Breast epithelium (tissue), 4 donors: ENCODE measurements at places on chromosomes 6 and 20. TPM values are rescaled to one million over a fixed set of nuclear protein-coding genes. Genes with fewer than 3 reads are reported as not detected.
A peak's percentile ranks its signal among the peaks of the same experiment; 100 is the strongest.

- no peak for DNase-seq
- H3K27ac ChIP-seq: no peak overlapping the region
- H3K36me3 ChIP-seq: no peaks in the 10 kb centered on the region
- H3K4me1 ChIP-seq: no peaks in the 10 kb centered on the region
- no peaks in the 10 kb centered on the region for H3K27me3 ChIP-seq
Observed at GRCh38 chr6:133809406-133809805, 79.5 kb upstream of the TCF21 start.

GRCh38 chr6:144211160-144211559, 60.8 kb downstream of the STX11 start:
- H3K4me1 ChIP-seq: no peaks in the 10 kb centered on the region
- no peak overlapping the region for H3K27ac ChIP-seq
- H3K4me3 ChIP-seq: no peak overlapping the region
- DNase-seq: no peak
- H3K36me3 ChIP-seq: no peaks in the 10 kb centered on the region

GRCh38 chr6:125446011-125446410, 144.2 kb upstream of the HDDC2 start:
- H3K4me1 ChIP-seq: no peaks in the 10 kb centered on the region
- H3K27ac ChIP-seq: no peak overlapping the region
- DNase-seq: no peak

DNA sequence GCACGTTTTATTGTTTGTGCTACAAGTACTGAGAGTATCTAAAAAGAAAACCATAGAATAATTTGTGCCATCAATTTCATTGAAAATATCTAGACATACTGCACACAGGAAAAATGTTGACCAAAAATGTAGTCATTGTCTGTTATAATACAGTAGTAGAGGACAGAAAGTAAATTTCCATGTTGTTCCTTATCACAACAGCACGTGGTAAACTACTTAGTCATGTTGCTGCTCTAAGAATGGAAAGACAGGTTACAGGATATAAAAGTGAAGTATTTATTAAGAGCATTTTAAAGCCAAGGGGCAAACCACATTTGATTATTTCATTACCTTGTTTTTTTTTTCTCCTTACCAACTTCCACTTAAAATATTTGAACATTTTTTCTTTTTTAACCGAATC, 89.0 kb upstream of the CEP85L start:
- H3K27ac ChIP-seq: no peak overlapping the region
- H3K4me3 ChIP-seq: no peak overlapping the region
- no peaks in the 10 kb centered on the region for H3K27me3 ChIP-seq
- H3K36me3 ChIP-seq: no peaks in the 10 kb centered on the region
- DNase-seq: no peak

DNA sequence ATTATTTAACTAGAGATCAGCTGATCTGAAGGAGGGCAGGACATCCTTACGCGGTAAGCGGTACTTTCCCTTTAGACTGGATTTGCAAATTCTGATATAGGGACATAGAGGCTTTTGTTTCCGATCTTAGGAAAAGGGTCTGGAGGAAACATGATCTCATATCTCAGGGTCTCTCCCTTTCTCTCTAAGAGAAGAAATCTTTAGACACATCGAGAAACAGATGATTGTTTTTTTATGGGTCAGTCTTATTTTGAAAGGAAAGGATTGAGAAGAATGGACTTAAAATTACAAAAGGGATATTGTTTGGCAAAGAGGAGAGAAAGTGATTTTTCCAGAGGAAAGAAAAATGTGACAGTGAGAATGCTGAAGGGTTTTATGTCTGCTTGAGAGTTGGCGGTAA, 83.9 kb upstream of the OGFRL1 start:
- H3K27ac ChIP-seq: peak overlapping the region; percentile 8
- H3K4me1 ChIP-seq: no peaks in the 10 kb centered on the region
- no peak overlapping the region for H3K4me3 ChIP-seq

DNA sequence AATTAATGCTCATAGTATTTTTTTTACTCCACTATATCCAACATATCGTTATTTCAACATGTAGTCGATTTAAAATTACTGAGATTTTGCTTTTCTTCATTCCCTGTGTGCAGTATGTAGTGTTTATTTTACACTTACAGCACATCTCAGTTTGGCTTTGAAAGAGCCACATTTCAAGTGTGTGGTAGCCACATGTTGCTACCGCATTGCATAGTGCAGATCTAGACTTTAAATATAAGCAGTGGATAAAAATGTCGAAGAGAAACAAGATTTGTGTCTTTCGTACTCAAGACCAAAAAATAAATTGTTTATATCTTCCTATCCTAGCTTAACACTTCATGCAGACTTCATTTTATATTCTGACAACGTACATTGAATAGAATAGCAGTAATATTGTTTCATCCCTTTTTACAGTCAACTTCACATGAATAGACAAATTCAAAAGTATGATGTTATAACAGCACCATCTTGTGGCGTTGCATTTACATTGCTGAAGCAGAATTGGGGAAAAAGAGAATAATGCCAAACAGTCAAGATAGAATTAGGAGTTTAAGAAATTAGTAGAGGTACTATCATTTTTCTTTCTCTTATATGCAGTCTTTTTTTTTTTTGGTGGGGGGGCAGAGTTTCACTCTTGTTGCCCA, 29.9 kb downstream of the FBXO5 start:
- H3K36me3 ChIP-seq: no peaks in the 10 kb centered on the region
- no peaks in the 10 kb centered on the region for H3K27me3 ChIP-seq
- no peaks in the 10 kb centered on the region for H3K4me1 ChIP-seq
- H3K4me3 ChIP-seq: no peak overlapping the region

GRCh38 chr6:146813554-146813953, 214.8 kb downstream of the ADGB start:
- H3K27ac ChIP-seq: no peak overlapping the region
- no peaks in the 10 kb centered on the region for H3K27me3 ChIP-seq
- H3K4me3 ChIP-seq: no peak overlapping the region
- DNase-seq: no peak

DNA sequence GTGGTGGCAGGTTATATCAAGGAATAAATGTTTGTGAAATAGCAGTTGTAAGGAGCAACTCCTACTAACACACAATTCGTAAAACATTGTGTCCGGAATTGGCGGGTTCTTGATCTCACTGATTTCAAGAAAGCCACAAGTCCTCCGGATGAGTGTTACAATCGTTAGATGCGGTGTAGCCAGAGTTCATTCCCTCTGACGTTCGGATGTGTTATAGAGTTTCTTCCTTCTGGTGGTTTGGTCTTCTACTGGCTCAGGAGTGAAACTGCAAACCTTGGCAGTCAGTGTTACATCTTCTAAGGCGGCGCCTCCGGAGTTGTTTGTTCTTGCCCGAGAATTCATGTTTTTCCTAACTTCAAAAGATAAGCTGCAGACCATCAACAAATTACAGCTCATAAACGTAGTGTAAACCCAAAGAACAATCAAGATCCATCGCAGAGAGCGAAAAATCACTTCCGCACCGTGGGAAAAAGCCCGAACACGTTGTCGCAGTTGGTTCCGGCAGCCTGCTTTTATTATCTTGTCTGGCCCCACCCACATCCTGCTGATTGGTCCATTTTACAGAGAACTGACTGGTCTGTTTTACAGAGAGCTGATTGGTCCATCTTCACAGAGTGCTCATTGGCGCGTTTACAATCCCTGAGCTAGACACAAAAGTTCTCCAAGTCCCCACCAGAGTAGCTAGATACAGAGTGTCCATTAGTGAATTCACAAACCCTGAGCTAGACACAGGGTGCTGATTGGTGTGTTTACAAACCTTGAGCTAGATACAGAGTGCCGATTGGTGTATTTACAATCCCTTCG, 58.2 kb downstream of the TRIM27 start:
- H3K36me3 ChIP-seq: no peaks in the 10 kb centered on the region
- H3K27ac ChIP-seq: peak overlapping the region; percentile 90
- no peaks in the 10 kb centered on the region for H3K4me1 ChIP-seq
- no peaks in the 10 kb centered on the region for H3K27me3 ChIP-seq

DNA sequence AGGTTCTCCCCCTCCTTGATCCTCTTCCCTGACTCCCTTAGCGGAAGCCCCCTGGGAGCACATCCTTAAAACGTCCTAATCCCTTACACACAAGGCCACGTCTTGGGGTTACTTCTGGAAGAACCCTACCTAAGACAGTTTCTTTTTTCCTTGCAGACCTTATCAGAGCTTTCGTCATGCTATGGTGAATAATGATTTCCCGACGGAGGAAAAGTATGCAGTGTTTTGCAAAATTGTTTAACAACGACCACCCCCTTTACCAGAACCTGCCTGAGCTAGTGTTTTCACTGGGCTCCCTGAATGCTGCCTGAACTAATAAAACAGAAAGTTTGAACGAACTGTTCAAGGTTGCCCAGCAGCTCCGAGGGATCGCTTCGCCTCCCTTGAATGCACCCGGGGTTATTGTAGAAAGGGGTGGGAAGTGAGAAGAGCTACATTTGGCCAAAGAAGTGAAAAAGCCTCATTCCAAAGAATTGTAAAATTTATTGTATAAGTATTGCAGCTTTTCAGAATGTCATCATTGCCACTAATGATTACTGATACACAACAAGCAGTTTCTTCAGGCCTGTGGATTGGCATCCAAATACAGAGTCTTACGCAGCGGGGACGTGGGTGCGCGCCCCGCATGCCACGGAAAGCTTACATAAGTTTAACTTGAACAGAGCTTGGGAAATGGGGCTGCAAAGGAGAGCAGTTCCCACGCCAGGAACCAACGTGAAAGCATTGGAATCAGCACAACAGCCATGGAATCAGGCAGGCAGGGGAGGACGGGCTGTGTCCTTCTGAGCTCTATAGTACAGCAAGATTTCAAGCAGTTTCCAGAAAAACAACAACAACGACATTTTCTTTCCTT, 27.9 kb upstream of the ZBP1 start:
- H3K27me3 ChIP-seq: no peaks in the 10 kb centered on the region
- no peaks in the 10 kb centered on the region for H3K36me3 ChIP-seq
- H3K4me1 ChIP-seq: no peaks in the 10 kb centered on the region
- H3K27ac ChIP-seq: no peak overlapping the region
- no peak overlapping the region for H3K4me3 ChIP-seq

DNA sequence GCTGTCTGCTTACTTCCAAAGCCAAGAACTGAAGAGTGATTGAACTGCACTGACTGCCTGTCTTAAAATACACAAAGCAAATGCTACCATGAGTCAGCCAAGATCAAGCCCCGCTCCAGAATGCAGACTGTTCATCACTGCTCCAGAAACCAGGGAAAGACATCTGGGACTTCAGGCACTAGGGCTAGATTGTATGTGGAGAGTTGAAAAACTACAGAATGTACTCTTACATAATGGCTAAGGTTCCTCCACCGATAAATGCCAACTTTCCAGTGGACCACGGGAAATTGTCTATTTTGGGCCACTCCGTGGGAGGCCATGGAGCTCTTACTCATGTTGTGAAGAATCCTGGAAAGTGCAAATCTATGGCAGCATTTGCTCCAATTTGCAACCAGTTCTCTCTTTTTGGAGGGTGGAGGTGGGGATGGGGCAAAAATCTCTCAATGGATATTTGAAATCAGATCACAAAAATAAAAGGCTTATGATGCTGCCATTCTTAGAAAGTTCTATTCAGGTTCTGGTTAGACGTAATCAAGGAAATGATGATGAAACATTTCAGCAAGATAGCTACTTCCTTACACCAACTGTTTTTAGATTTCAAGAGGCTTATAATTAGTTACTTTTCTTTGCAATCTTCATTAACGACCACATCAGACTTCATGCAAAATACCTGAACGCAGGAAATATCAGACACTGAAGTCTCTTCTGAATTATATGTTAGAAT, 11.8 kb upstream of the CAP2 start:
- no peaks in the 10 kb centered on the region for H3K4me1 ChIP-seq
- no peaks in the 10 kb centered on the region for H3K27me3 ChIP-seq
- H3K4me3 ChIP-seq: no peak overlapping the region
- H3K27ac ChIP-seq: no peak overlapping the region
- no peaks in the 10 kb centered on the region for H3K36me3 ChIP-seq

DNA sequence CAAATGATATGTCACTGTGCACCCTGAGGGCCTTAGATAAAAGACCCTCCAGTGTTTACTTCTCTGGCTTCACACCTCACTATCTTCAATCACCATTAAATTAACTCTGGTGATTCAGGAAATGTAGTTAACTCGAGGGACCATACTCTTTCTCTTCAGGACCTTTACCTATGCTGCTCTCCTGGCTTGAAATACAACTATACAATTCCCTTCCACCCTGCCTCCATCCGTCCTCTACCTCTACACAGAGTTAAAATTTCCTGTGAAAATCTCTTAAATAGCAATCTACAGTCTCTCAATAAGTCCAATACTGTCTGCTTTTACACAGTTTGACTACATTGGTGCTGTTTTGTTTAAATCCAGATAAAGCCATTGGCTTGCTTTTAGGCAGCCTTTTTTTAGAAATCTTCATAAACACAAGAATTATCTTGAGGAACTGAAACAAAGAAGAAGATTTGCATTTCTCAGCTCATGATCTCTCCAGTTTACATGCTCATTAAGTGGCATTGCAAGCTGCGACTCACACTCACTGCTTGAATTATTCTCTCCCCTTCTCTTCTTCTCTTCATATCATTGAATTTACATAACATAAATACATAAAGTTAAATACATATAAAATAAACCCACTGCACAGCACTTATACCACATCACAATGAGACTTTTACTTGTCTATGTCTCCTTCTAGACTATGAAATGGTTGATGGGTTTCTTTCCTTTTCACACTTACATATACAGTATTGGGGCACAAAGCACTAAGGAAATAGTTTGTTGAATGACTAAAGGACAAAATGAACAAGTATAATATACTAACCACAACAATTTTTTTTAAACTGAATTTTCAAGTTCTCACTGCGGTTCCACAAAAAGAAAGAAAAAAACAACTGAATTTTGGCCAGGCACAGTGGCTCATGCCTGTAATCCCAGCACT, 239.0 kb upstream of the KCNQ5 start:
- no peak for DNase-seq
- H3K36me3 ChIP-seq: no peaks in the 10 kb centered on the region
- H3K27ac ChIP-seq: no peak overlapping the region
- H3K4me3 ChIP-seq: no peak overlapping the region
- H3K4me1 ChIP-seq: no peaks in the 10 kb centered on the region

GRCh38 chr20:4805663-4806449, 84.1 kb downstream of the PRND start:
- no peak overlapping the region for H3K27ac ChIP-seq
- no peaks in the 10 kb centered on the region for H3K4me1 ChIP-seq
- no peak for DNase-seq
- H3K36me3 ChIP-seq: no peaks in the 10 kb centered on the region

DNA sequence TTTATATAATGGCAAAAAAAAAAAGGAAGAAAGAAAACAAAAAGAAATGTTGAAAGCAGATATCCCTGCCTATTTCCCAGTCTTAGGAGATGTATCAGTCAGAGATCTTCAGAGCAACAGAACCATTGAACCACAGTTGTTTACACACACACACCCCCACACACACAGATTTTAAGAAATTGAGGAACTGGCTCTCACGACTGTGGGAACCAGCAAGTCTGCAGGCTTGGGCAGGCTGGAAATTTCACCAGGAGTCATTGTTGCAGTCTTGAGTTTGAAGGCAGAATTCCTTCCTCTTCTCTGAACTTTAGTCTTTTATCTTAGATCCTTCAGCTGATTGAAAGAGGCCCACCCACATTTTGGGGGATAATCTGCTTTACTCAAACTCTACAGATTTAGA, 380.9 kb downstream of the CDKAL1 start:
- H3K27ac ChIP-seq: no peak overlapping the region
- H3K27me3 ChIP-seq: no peaks in the 10 kb centered on the region
- H3K36me3 ChIP-seq: no peaks in the 10 kb centered on the region
- no peak overlapping the region for H3K4me3 ChIP-seq
- H3K4me1 ChIP-seq: no peaks in the 10 kb centered on the region

C6orf118 gene
- total RNA-seq: not detected

TCP11 gene
- total RNA-seq: not detected

MRS2 gene
- total RNA-seq: 34.0 TPM

ADGB gene
- total RNA-seq: not detected

CLDN20 gene
- not detected for total RNA-seq
